ENCODE measurements at places on chromosomes 3 and 15.
A peak's percentile ranks its signal among the peaks of the same experiment; 100 is the strongest.

GRCh38 chr3:25427563-25427941 is 511 bp upstream of the RARB start:
- DNase-seq = no peak

DNA sequence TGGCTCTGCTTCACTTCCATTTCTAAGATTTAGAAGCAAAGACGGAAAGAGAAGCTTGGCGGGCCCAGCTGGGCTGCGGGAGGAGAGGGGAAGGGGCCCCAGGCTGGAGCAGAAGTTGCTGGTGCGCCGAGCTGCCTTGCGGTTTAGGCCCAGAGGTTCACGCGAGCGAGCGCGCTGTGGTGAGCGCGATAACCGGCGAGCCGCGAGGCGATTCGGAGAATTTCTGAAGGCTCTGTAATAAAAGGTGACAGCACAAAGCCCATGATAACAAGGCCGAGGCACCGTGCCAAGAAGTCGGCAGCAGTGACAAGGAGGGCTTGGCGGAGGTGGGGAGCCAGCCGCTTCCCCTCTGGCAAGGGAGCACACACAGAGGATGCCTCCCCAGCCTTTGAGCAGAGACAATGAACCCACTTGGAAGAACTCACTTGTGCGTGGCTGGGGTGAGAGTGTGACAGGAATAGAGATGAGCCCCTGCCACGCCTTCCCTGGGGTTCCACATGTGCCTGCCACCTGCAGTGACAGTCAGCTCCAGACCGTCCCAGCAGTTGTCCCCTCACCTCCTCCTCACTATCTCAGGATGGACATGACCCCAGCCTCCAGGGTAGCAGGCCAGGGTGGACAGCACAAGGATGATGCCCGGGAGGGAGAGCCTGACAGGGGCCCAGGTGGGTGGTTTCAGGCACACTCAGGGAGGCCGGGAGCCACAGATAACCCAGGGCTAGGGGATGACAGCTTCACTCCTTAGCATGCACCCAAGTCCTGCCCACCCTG is 315.2 kb downstream of the UACA start:
- DNase-seq = peak; percentile 15

DNA sequence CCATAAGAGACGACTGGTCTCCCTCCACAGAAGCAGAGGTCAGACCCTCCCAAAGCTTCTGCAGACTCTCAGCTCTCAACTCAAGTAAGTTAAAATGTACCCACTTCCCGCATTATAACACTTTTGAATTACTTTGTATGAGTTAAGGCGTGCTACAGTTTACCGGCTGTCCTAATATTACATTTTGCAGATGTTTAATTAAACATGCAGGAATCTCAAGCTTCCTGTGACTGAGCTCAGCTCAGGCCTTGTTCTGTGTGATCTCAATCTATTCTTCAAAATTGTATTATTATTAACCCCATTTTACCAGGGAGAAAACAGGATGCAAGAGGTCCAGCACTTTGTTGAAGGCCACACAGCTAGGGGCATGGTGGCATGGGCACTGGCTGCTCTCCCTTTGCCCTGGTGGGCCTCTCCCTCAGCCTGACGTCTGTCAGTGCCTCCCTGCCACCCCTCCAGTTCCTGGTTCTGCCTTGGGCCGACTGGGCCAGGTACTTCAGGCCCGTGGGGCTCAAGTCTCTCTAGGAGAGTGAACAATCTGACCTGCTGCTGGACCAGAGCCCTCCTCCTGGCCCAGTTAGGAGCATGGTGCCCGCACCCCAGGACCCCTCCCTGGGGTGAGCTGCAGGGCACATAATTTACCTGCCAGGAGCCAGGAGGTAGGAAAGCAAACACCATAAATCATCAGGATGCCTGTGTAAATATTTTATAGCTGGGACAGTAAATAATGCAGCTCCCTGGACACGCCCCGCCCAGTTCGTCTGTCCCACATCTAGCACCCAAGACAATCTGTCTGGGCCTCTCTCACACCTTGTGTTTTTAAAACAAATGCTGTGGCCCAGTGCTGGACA is 14.9 kb upstream of the RFT1 start:
- DNase-seq = no peak

- DNase-seq = no peak
Measured at GRCh38 chr15:38076786-38077185, 142.3 kb downstream of the TMCO5A start.

DNA sequence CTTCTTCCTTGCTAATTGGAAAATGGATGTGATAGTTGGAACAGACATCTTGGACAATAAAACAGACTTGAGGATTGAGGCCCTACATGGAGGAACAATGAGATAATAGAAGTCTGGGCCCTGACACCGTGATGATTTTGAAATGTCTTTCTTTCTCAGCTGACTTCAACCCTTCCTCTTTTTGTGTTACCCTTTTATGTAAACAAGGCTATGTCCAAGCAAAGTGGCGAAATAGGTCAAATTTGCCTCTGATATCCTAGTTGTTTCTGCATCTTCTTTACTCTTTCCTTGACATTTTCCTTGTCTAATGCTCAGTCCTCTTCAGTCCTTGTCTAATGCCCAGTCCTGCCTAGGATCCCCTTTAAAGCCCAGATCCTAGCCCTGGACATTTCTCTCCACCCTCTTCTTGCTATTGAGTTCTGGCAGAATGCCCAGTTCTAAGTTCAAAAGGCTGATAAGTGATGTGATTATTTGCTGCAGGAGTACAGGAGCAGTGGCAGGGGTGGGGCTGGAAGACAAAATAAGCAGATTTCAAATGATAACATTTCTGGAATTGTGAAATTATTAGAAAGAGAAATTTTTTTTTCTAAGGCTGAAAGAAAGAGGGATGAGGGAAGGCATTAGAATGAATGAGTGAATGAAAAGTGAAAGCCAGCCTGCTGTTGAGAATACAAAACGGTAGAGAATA is 6.5 kb upstream of the VPS8 start:
- no peak for DNase-seq

DNA sequence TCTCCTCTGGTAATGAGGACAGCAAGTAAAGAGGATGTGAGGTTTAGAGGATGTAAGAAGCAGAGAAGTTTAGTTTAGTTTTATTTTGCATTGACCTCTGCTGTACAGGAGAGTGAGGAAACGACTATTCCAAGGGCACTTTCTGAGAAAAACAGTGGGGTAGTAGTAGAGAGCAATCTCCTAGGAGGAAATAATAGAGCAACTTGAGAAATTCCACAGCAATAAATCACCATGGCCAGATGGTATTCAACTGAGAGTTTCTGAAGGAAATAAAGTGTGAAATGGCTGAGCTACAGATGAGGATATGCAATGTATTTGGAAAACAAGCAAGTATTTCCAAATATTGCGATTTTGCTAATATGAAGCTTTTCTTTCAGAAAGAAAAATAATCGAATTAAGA is 118.9 kb downstream of the DPH6 start:
- DNase-seq = no peak

DNA sequence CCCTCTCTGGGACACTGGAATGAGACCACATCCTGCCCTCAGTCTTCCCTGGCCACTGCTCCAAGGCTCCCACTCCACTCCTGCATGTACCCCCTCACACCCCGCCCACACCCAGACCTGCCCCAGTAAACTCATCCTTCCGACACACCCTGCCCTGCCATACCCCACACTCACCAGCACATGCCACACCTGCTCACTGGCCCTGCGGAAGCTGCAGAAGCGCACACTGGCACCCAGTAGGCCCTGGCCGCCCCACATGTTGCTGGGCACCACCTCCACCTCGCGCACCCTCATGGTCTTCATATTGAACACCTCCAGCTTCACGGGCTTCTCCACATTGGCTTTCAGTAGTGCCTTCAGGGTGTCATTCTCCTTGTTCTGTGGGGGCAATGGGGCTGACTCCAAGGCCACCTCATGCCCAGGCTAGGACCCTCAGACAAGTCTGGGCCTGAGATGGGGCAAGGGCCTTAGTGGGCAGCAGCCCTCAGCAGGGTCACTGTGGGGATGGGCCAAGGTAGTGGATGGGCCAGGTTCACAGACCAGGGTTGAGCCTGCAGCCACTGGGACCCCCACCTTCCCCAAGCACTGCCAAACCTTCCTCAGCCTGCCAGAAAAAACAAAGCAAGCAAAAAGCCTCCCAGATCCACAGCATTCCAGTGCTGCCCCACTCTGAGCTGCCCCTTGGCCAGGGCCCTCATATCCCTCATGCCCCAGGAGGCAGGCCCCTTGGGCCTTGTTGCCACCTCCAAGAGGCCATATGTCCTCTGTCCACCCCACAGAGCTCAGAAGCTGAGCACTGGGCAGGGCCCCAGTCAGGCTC is 4.7 kb downstream of the GORASP1 start:
- no peak for DNase-seq

DNA sequence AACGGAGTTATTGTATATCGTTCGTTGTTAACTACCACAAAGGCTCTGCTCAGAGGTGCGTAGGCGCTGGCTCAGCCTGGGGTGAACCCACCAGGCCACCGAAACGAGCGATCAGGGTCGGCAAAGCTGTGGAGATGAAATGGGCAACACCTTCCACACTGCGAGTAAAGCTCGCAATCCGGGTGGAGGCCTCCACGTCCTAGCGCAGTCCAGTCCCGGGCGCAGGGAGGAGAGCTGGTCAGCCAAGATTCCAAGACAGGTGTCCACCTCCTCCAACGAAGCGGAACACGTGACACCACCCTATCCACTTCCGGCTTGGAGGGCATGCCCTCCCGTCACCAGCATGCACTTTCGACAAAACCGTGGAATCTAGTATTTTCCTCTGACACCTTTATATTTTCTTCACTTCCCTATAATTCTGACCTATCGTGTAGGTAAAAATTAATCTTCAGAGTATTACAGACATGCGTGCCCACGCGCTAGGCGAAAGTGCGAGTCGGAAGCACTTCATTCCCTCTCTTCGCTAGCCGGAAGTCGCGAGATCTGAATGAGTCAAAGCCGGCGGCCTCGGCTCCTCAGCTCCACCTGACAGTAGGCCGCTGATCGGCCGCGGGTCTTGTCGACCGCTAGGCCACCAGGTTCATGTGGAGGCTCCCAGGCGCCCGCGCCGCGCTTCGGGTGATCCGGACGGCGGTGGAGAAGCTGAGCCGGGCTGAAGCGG is at the start of gene PDE12:
TSS of gene PDE12 (plus strand) at position 537 of the 721 bp plus-strand sequence. CDS start at position 643, 106 bp downstream.
- peak; percentile 80 for DNase-seq
